Esophagus squamous epithelium (tissue), 5 donors: ENCODE measurements at places on chromosomes 2 and 18. TPM values are rescaled to one million over a fixed set of nuclear protein-coding genes. Genes with fewer than 3 reads are reported as not detected.

Gene MDH1B
- total RNA-seq = 0.38 TPM

Gene REG1B
- total RNA-seq = not detected

Gene ERBB4
- 0.57 TPM for total RNA-seq

Gene LRRTM4
- total RNA-seq = not detected

Gene NYAP2
- 0.09 TPM for total RNA-seq

Gene CD28
- 0.42 TPM for total RNA-seq

Gene ANO7
- total RNA-seq = 0.59 TPM

Gene SPR
- total RNA-seq = 30.9 TPM

Gene C18orf54
- 1.7 TPM for total RNA-seq

Gene VSNL1
- 88.3 TPM for total RNA-seq

GRCh38 chr18:65737471-65737955, 13.3 kb upstream of the CDH7 start:
- DNase-seq = no peak

DNA sequence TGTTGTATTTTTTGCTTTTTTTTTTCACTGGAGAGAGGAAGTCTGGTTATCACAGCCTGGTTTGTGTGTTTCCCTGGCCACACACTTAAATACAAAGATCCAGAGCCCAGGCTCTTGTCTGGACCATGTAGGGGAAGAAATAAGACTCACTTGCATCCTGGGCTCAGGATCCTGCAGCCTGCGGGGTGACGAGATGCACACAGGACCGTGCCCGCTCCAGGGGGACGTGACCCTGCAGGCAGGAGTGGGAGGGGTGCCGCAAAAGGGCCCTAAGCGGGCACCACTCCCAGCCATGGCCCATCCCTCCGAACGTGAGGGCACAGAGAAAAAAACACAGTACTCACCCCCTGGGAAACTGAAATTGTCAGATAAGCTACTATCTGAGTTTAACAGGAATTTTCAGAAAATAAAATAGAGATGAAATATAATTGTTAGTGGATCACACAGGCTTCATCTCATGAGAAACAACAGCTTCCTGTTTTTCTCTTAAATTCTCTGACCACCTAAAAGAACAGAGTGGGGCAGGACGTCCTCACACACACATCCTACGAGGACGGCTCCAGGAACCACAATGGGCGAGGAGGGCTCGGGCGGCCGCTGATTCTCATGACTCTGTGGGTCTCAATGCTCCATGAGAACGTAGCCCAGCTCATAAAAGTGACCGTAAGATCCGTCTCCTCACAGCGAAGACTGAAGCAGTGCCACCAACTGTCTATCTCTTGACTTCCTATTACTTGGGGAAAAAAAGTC, 142.6 kb upstream of the ALKAL2 start:
- DNase-seq = no peak

GRCh38 chr2:241863536-241863954, 4.9 kb upstream of the PDCD1 start:
- no peak for DNase-seq

DNA sequence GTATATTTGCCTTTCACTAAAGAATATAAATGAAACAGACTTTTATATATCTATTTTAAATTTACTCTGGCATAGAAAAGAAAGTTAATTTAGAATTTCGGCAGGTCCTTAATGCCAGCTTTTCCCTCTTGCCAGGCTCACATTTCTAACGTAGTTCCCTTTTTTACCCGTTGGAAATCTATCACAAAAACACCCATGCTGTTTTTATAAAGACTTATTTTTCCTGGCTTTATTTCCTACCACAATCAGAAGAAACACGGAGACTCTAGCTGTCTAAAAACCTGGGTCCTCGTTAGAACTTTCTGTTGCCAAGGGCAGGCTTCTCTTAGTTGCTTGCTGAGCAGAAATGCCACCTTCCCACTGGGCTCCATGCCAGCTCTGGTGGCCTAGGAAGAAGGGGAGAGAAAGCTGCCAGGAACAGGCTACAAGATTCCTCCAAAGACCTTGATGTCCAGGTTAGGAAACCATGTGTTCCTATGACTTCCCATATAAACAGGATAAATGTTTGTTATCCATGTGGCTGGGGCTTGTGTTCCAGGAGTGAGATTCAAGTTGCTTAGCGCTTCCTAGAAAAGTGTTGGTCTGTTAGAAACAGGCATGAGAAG, 17.8 kb upstream of the TMEM18 start:
- no peak for DNase-seq

- no peak for DNase-seq
Measured at GRCh38 chr2:120826260-120826648, 90.6 kb downstream of the GLI2 start.

DNA sequence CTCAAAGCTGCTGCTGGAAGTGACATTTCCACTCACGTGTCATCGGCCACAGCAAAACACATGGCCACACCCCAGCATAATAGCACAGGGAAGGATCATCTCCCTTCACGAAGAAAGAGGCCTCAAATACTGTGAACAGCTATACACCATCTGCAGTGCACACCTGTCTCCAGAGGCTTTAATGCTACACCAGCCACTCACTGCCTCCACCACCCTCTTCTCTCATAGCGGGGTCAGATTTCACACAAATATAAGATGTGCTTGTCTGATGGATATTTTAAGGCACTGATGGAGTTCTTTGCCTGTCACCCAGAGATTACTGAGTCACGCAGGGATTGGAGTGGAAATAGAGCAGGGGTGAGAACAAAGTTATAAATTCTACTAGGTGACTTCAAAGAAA, 374.0 kb downstream of the ZNF516 start:
- no peak for DNase-seq

- DNase-seq = no peak
Measured at GRCh38 chr2:201223089-201224073, 37.0 kb upstream of the CASP8 start.

- DNase-seq = no peak
Measured at GRCh38 chr2:134999521-134999920, 47.7 kb downstream of the MAP3K19 start.

DNA sequence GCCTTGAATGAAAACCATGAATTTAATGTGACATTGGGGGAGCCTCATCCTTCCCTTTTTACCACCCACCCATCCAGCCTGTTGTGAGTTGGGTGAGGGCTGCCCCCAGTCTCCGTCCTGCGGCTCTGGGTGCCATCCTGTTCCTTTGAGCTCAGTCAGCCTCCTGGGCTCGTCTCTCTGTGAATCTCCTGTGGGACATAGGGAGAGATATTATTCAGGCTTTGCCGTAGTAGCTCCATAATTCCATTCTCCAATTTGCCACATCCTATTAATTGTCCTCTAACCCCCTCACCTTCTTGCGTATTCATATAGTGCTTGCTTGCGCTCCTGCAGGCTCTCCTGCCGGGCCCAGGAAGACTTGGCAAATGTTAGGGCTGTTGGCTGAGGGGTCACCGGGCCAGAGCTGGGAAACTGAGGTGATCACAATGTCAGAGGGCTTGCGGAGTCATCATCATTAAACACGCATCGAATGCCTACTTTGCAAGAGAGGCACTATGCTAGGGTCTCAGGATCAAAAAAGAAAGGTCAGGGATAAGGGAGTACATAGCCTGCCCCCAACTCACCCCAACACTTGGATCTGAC, 709 bp upstream of the DQX1 start:
- DNase-seq = no peak

DNA sequence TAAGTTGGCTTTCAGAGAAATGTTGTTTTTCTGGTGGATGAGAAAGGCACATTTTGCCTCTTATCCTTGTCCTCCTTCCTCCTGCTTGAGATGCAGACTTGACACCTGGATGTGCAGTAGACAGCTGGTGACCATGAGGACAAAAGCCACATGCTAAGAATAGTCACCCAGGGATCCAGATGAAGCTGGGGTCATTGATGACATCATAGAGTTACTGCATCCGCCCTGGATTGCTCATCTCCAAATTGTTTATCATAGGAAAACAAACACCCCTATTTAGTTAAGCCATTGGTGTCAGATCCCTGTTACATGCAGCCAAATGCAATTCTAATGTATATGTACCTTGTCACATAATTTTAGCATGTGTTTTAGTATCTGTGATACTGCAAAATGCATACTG, 16.3 kb upstream of the SLC1A4 start:
- DNase-seq = no peak

- no peak for DNase-seq
Measured at GRCh38 chr2:45458909-45459563, 152.0 kb downstream of the SRBD1 start.

DNA sequence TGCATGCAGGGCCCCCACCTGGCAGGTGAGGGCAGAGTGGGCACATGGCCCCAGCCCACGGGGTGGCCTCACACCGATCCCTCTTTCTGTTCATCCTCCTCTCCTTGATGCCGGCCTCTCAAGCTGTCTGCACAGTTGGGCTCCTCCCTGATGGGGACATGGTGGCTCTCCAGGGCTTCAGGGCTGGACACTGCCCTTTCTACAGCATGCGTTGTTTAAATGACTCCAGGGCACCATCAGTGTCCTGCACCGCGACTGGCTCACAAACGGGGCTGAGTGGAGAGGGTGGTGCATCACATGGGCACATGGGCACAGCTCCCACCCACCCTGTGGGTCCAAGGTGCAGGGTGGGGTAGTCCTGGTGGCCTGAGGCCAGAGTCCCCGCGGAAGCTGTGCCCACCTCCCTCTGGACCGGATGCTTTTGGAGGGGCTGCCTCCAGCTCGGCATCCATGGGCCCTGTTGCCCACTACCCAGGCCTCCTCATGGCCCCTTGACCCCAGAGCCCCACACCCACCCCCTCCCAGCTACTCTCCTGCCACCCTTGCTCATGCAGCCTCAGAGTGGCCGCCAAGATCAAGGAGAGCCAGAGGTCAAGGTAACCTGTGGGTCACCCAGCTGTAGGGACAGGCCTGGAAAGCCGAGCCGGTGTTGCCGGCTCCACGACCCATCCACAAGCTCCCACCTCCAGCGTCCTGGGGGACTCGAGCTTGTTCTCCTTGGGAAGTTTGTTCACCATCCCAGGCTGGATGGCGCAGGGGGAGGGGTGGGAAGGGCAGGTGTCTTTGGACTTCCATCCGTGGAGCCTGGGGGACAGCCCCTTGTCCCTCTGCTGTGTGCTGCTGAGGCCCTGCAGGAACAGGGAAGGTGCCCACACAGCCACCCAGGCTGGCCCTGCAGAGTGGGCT, 12.3 kb upstream of the SNED1 start:
- DNase-seq = no peak

DNA sequence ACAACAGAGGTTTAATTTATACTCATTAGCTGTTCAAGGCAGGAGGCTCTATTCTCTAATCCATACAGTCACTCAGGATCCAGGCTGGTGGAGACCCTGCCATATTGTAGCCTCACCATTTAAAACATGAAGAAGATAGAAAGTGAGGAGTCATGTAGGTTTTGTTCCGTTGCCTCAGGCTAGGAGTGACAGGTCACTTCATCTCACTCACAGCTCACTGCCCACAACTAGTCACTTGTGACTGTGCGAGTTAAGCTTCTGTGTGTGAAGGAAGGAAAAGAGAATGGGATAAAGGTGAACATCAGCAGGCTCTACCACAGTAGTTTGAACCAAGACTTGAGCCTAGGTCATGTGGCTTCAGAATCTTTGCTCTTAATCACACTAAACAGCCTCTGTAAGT, 9.0 kb upstream of the IGFBP2 start:
- DNase-seq = no peak

GRCh38 chr2:149899390-149899789, 311.8 kb upstream of the MMADHC start:
- DNase-seq = no peak

GRCh38 chr2:144596073-144596871, 76.4 kb upstream of the ZEB2 start:
- no peak for DNase-seq

- no peak for DNase-seq
Measured at GRCh38 chr2:240186191-240186725, 45.8 kb upstream of the OTOS start.

GRCh38 chr2:157746234-157746950, 117.7 kb upstream of the ACVR1C start:
- no peak for DNase-seq

DNA sequence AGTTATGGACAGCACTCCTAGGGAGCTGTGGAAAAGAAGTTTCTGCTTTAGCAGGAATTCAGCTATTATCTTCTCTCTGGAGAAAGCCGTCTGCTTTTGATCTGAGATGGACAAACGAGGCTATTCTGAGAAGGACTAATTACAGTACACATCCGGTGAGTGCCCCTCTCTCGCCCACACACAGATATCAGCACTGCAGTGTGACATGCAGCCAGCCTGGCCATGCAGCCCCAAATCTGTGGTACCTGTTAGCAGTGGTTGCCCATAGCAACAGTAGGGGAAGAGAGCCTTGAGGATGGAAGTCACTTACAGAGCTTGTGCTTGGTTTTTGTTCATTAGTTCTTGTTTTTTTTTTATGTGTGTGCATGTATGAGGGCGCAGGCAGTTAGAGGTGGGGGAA, 73.9 kb upstream of the TRIB2 start:
- no peak for DNase-seq

DNA sequence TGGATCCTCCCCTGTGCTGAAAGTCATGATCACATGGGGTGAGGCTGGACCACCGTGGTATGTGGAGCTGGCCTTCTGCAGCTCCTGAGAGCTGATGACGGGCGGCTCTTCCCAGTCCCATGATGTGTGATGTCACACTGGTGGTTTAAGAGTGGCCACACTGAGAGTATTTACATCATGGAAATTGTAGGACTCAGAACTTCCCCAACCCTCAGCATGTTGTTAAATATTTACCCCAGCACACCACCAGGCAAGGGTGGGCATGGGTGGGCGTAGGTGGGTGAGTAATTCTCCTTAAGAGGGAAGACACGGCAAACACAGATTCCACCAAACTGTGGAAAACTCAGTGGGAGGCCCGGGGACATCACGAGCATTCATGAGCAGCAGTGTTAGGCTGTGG, 106.8 kb downstream of the ALPK2 start:
- no peak for DNase-seq

DNA sequence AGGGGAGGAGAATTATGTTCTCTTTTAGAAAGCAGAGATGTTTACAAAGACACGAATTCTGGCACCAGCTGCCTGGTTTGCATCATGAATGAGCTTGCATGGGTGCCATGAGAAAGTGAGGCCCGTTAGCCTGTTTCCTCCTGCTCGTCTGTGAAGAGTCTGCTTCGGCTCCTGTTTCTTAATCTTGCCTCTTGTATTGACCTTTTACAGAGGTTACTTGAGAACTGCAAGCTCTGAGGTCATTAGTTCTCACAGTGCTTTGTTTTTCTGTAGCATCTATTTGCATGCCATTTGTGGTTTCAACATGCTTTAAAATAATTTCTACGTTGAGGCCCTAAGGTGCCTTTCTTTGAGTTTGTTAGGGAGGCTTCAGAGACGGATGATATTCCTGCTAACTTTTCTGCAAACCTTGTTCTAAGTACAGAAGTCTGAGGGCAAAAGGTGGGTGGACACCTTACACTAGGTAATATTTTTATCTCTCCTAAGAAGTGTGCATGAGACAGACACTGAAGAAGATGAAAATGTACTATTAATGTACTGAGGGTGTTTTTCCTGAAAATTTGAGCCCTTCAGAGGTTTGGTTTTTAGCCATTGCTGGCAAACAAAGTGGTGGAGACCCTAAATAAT, 53.4 kb upstream of the LINC00305 start:
- no peak for DNase-seq

- no peak for DNase-seq
Measured at GRCh38 chr18:31649978-31650719, 34.2 kb downstream of the B4GALT6 start.
